Fibroblast of gingiva (primary cell): ENCODE measurements at places on chromosomes 7 and 10.

GRCh38 chr10:91220954-91221675 is 652 bp downstream of the PCGF5 start:
- DNase-seq, result peak; percentile 9

- no peak for DNase-seq
These were observed 64.5 kb downstream of the CYCS start for GRCh38 chr7:25060487-25061055.

GRCh38 chr7:18508443-18509427 is 13.2 kb downstream of the HDAC9 start:
- peak; percentile 79 for DNase-seq

DNA sequence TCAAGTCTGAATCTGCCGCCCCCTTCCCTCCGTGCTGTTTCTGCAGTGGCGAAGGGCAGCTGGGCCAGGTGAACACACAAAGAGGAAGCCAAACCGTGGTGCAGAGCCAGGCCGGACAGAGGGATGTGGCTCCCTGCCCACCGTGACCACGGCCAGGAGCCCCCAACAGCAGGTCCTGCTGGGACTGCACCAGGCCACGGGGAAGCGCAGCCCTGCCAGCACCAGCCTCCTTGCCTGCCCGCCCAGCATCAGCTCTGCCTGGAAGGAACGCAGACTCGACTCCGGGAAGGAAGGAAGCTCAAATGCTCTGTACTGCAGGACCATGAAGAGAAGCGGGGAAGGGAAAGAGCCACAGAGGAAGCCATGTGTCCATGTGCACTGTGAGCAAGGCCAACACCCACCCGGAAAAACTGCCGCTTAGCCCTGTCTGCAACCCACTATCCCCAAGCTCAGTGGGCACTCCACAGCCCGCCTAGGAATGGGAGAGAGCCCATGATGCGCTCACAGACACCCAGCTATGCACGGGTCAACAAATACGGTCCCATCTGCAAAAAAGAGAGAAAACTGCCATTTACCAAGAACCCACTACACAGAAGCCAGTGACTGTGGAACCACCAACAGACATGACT is 19.0 kb downstream of the GPER1 start:
- no peak for DNase-seq

- DNase-seq, result no peak
These were observed 297.3 kb upstream of the LYZL1 start for GRCh38 chr10:28991333-28992270.

DNA sequence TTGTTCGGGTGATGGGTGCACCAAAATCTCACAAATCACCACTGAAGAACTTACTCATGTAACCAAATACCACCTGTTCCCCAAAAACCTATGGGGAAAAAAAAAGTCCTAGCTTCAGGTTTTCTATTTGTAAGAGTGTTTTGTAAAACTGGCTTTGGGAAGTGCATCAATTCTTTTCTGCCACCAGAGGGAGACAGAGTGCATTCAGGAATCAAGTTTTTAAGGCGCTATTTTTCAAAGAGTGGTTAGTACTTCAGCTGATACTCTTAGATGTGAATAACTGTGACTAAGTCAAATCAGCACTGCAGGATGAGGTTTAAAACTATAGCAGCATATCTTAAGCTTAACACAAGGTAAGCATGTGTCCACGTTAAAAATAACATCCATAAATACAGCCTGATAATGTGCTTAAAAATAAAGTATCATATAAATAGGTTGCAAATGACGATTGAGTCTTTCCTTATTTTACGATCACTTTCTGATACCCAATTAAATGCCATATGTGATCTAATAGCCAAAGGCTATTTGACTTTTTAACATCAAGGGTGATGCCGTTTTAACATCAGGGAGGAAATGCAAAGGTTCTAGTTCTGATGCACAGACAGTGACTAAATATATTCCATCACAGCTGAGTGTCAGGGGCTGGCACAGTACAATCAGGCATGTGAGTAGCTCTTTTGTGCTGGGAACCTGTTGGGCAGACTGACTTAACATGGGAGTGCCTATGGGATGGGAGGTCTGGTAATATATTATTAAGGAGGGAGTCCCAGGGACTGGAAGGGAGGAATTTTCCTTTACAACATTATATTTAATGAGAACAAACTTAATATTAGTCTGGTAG is 10.6 kb upstream of the LYZL2 start:
- DNase-seq, result peak; percentile 55

DNA sequence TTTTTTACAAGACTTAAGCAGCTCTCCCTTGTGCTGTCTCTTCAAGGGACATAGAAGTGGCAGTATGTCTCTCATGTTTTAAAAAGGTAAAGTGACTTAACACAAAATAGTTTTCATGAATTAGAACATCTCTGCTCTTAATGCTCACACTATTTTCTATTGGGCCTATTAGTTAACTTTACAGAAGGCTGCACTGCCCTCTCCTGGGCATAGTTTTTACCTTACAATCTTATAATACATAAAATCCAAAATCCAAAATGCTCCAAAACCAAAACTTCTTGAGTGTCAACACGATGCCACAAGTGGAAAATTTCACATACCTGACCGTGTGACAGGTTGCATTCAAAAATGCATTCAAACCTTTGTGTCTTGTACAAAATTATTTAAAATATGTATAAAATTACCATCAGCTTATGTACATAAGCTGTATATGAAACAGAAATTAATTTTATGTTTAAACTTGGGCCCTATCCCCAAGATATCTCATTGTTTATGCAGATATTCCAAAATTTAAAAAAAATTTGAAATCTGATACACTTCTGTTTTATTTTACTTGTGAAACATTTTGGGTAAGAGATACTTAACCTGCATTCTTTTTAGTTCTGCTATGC is 25.8 kb downstream of the TES start:
- DNase-seq, result peak; percentile 40

GRCh38 chr10:88064608-88065382 is 201.4 kb downstream of the PTEN start:
- peak; percentile 92 for DNase-seq

DNA sequence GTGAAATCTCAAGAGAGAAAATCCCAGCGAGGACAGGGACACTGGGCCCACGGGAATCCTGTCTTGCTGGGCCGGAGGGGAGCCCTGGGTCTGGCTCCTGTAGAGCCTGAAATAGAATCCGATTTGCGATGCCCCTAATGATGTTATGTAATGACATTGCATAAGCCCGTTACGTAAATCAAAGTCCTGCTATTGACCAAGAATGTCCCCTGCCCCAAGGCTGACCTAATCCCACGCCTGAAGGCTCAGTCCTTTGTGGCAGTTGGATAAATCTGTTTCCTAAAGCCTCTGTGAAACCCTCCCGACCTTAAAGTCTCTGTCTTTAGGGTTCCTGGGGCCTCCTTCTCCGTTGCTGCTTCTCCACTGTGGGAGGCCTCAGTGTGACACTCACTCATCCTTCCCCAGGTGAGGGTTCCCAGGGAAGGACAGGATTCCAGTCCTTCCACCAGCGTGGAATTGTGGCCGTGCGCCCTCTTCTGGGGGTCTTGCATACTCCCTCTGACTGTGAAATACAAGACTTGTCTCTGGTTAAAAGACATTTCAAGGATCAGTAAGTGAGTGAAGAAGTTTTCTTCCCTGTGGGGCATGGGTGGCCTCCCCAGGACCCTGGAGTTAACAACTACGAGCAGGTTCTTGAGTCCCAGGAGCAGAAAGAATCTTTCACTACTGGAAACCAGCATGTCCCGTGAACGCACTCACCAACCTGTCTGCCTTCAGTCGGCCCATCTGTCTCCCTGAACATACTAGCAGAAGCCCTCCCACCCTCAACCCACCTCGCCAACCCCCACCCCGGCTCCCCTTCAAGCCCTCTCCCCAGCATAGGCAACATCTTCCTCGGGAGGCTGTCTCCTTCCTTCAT is 19.8 kb downstream of the ZNF467 start:
- DNase-seq, result peak; percentile 26

DNA sequence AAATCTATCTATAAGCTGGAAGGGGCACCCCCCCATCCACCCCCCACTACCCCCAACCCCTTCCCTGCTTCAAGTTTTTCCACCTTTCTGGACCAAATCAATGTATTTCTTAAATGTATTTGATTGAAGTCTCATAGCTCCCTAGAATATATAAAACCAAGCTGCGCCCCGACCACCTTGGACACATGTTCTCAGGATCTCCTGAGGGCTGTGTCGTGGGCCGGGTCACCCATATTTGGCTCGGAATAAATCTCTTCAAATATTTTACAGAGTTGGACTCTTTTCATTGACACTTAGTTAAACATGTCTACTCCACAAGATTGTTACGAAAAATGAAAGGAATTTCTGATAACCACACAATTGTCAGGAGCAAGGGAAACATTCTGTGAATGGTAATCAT is 215.6 kb downstream of the ADARB2 start:
- DNase-seq, result no peak

DNA sequence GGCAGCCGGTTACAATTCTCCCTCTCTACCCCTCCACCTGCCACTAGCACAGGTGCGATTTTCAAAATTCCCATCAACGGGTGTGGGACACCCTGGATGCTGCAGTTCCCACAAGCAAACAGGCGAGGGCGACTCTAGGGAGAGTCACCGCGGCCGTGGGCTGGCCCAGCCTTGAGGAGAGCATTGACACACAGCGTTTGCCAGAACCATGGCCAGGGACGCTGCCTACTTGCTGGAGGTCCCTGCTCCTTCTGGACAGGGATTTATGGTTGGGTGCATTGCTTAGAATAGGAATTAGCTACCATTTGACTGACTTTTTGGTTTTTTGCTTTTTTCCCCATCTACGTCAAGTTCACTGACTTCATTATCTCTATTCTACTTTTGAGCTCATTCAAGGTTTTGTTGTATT is 19.0 kb upstream of the CLDN4 start:
- DNase-seq, result peak; percentile 47

GRCh38 chr7:54802841-54803240 is 43.8 kb upstream of the SEC61G start:
- no peak for DNase-seq

DNA sequence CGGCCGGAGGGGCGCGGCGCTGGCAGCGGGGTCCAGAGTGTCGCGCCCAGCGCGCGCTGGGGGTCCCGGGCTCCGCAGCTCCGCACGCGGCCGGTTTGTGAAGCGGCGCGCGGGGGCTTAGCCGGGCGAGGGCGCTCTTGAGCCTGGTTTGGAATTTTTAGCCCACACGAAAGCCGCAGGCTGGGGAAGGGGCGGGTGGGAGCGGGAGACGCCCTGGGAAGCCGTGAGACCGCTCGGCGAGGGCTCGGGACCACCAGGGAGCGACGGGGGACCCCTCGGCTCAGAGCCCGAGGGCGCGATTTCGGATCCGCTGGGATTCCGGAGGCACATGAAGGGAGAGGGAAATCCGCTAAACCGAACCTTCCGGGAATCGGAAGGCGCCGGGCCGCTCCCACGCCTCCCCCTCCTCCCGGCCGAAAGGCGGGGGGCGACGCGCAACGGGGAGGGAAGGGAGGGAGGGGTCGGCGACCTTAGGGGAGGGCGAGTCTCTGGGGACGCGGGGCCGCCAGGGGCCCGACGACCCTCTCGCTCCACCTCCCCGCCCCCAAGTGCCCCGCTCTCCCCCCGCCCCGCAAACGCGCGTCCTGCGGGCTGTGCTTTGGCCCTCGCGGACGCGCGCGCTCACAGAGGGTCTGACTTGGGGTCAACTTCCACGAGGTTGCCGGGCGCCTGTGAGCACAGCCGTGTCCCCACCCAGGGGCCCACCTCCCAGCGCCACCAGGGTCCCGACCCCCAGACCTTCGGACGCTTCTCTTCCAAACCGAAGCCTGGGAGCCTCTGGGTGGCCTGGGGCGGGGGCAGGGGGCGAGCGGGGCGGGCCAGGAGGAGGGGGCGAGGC is 5.1 kb upstream of the ELFN1 start:
- peak; percentile 28 for DNase-seq

DNA sequence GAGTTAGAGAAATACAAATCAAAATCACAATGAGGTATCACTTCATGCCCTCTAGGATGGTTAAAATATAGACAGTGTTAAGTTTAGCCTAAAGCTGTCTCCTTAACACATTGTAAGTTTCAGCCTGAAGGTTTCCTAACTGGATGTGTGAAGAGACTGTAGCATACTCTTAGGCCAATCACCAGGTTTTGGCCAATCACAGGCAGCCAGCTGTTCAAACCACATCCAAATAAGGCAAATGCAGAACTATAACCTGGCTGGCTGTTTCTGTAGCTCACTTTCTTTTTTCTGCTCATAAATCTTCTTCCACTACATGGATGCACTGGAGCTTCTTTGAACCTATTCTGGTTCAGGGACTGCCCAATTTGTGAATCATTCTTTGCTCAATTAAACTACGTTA is 19.7 kb downstream of the ESYT2 start:
- no peak for DNase-seq
